CD4-positive, alpha-beta memory T cell (primary cell): ENCODE measurements at places on chromosomes 1 and 21. TPM values are rescaled to one million over a fixed set of nuclear protein-coding genes. Genes with fewer than 3 reads are reported as not detected.
A peak's percentile ranks its signal among the peaks of the same experiment; 100 is the strongest.

DNA sequence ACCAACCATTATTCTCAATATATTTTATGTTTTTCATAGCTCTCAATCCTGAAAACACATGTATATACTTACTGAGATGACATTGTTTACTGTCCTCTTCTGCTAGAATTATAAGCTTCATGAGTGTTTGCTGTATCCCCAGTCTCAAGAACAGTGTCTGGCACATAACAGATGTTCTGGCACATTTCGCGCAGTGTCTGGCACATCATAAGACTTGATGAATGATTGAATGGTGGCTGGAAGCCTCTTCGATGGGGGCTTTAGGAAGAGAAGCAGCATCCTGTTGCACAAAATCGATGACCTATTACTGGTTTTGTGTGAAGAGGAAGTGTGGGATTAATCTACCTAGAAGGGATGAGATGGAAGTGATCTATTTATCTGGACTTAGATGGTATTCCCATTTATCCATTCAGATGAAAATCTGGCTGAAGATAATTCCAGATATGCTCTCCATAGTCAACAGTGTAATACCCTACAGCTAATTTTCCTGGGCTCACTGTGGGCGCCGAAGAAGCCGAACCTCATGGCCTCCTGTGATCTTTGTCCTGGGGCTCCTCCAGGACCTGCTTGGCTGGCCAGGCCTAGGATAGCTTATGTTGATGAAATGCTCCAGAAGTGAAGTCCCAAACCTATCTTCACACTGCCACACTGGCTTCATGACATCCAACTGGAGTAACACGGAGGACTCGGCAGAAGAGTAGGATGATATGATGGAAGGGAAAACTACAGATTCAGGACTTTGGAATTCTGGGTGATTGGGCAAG, 26.5 kb downstream of the CD34 start:
- peak overlapping the region; percentile 71 for H3K27ac ChIP-seq
- H3K4me3 ChIP-seq = no peak overlapping the region
- DNase-seq = no peak
- H3K27me3 ChIP-seq = no peaks in the 10 kb centered on the region
- H3K4me1 ChIP-seq = peaks cover 32% of the 10 kb centered on the region

The HCN3 gene
- polyA plus RNA-seq = 0.41 TPM

- H3K4me1 ChIP-seq = peaks cover 12% of the 10 kb centered on the region
- H3K27me3 ChIP-seq = peaks cover 17% of the 10 kb centered on the region
- no peak overlapping the region for H3K4me3 ChIP-seq
- no peaks in the 10 kb centered on the region for H3K36me3 ChIP-seq
- H3K27ac ChIP-seq = no peak overlapping the region
These were observed 3.0 kb upstream of the GABRD start for GRCh38 chr1:2016123-2016522.

The IFI16 gene
- 53.2 TPM for polyA plus RNA-seq

The MEGF6 gene
- polyA plus RNA-seq = 2.4 TPM

DNA sequence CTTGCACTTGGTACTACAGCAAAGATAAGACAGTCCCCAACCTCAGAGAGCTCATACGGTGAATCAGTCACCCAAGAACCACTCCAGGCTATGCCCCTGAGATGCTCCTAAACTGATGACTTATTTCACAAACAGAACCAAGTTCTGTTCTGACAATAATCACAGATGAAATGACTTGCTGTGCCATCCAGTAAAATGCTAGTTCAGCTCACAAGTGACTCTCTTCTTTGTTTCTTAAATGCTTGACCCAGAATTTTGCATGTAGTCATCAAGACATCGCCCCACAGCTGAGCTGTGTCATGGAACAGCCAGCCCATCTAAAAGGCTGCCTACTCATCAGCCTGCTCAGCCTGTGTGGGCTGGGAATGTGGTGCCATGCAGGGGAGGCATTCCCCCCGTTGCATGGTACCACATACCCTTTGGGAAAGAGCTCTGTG, 6.1 kb upstream of the SLC19A2 start:
- peaks cover under 1% of the 10 kb centered on the region for H3K4me1 ChIP-seq
- DNase-seq = no peak
- no peak overlapping the region for H3K4me3 ChIP-seq
- no peak overlapping the region for H3K27ac ChIP-seq

The ADGRL4 gene
- not detected for polyA plus RNA-seq

DNA sequence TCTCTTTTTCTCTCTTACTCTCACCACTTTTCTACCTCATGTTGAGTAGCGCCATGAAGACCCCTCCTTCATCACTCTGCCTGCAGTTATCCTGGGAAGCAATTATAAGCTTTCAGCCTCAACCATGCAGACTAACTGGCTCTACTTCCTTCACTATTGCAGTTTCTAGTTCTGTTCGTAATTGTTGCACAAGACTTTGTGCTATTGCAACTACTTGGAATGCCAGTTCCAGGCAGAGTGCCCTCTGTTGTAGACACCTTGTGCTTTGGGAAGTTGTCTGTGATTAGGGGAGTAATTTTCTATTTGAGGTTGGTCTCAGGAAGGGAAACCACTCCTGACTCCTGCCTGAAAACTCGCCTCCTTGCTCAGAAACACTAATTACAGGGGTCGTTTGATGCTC, 19.4 kb downstream of the PGM1 start:
- no peak for DNase-seq
- no peaks in the 10 kb centered on the region for H3K27me3 ChIP-seq
- H3K27ac ChIP-seq = no peak overlapping the region
- H3K4me3 ChIP-seq = no peak overlapping the region
- no peaks in the 10 kb centered on the region for H3K4me1 ChIP-seq

- DNase-seq = peak; percentile 66
- no peaks in the 10 kb centered on the region for H3K27me3 ChIP-seq
- peaks cover 69% of the 10 kb centered on the region for H3K4me1 ChIP-seq
- no peak overlapping the region for H3K4me3 ChIP-seq
- peaks cover 12% of the 10 kb centered on the region for H3K36me3 ChIP-seq
These were observed 159.3 kb upstream of the SGIP1 start for GRCh38 chr1:66374561-66375111.

The AMIGO1 gene
- 6.4 TPM for polyA plus RNA-seq

The GSTM1 gene
- polyA plus RNA-seq = not detected

- H3K27ac ChIP-seq = no peak overlapping the region
- no peaks in the 10 kb centered on the region for H3K27me3 ChIP-seq
These were observed 10.9 kb downstream of the PCSK9 start for GRCh38 chr1:55050283-55050682.

GRCh38 chr1:184836934-184837895, 82.6 kb upstream of the EDEM3 start:
- H3K4me3 ChIP-seq = no peak overlapping the region
- H3K27me3 ChIP-seq = no peaks in the 10 kb centered on the region
- H3K4me1 ChIP-seq = peaks cover 32% of the 10 kb centered on the region

The MAP10 gene
- polyA plus RNA-seq = 0.48 TPM

The DOP1B gene
- 3.2 TPM for polyA plus RNA-seq

DNA sequence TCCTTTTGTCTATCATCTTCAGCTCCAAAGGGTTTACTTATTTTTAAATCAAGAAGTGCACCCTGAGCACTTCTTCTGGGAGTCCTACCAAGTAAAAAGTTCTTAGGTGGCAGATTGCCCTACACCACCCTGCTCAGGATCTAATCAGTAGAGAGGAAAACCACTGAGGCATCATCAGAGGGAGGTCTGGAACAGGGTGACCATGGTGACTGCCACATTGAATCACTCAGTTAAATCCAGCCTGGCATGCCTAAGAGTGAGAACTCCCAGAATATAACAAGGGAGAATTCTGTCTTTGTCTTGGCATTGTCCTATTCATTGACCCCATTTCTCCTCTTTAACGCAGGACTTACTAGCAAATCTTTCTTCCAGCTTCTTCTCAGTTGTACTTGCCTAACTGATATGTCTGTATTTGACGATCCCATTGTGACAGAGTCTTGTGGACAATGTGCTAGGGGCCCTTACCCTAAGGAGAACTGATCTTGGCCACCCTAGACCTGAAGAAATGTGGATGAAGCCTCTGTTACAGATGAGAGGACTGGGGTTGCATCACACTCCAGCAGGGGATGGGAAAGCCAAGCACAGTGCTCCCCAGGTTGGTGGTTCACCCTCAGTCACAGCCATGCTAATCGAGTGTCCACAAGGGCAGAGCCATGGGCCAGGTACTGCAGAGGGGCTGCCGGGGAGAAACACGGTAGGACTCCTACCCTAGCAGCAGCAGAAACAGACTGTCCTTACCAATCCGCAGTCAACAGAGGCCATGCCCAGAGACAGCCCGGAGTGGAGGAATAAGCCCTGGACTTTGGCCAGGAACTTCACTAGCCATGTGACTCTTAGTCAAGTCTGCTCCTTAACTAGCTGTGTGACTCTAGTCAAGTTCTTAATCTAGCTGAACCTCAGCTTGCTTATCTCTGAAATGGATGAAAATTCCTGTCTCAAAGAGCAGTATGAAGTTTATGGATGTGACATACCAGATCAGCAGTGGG, 15.4 kb downstream of the PKP1 start:
- no peaks in the 10 kb centered on the region for H3K36me3 ChIP-seq
- H3K4me3 ChIP-seq = no peak overlapping the region
- no peak for DNase-seq
- H3K27ac ChIP-seq = no peak overlapping the region
- no peaks in the 10 kb centered on the region for H3K27me3 ChIP-seq
- H3K4me1 ChIP-seq = no peaks in the 10 kb centered on the region

The FCRLB gene
- polyA plus RNA-seq = 1.0 TPM

DNA sequence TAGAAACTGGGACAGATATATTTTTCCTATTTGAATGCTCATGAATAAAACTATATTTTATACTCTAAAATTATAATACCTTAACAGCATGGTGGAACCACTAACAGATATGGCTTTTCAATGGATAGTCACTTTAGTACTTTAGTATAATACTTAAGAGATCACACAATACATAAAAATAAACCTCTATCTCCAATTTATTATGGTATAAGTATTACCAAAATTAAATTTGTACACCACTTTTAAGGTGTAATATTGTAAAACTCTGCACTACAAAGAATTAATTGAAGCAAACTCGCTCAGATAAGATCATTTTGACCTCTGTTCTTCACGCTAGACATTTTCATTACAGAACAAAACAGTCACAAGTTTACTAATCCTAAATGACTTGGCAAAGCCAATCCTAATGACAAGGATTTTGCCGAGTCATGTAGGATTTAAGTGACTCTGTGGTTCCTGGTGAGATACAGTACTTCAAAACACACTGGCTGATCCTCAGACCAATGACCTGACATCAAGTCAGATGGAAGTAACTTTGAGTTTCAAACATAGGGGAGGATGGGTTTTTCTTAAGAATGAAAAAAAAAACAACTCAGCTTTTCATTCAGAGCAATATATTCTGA, 200.6 kb downstream of the SMYD3 start:
- no peaks in the 10 kb centered on the region for H3K4me1 ChIP-seq
- H3K27ac ChIP-seq = no peak overlapping the region
- DNase-seq = no peak
- no peak overlapping the region for H3K4me3 ChIP-seq

DNA sequence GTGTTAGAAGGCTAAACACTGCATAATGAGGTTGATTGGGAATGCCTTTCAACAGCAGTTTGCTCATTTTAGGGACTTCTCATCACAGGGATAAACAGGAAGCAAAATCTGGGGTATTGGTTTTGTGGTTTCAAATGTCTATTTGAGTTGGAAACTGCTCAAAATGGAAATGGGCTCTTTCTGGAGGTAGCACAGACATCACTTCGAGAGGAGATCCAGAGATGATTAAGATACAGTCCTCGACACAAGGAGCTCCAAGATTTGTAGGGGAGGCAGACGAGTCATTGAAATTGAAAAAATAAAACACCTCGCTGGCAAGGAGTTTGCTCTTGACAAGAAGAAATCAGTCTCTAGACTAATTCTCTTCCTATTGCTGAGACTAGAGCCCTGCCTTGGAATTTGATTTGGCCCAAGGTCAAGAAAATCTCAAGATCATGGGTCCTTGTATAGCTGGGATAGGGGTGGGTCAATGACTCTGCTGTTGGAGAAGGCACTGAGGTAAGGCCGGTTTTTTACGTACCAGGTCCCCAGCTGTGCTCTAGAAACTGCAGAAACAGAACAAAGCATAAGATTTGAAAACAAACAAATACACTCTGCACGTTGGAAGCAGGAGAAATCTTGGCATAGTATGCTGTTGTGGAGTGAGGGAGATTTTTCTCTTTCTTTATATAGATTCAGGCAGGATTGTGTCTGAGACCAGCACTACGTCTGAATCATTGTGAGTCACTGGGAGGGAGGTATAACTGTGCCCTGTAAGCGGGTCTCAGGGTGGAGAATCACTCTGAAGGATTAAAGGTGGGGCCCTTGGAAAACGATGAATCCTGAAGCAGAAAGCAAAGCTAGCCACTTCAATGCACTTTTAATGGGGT, 17.7 kb upstream of the KLHDC8A start:
- no peak for DNase-seq
- H3K4me1 ChIP-seq = peaks cover 16% of the 10 kb centered on the region
- no peaks in the 10 kb centered on the region for H3K36me3 ChIP-seq
- no peak overlapping the region for H3K27ac ChIP-seq
- no peak overlapping the region for H3K4me3 ChIP-seq

The ANGPTL7 gene
- not detected for polyA plus RNA-seq

GRCh38 chr1:19014765-19015164, 58.3 kb upstream of the IFFO2 start:
- H3K27me3 ChIP-seq = no peaks in the 10 kb centered on the region
- H3K4me3 ChIP-seq = no peak overlapping the region
- H3K36me3 ChIP-seq = no peaks in the 10 kb centered on the region
- peaks cover 18% of the 10 kb centered on the region for H3K4me1 ChIP-seq

The GBP6 gene
- polyA plus RNA-seq = 0.17 TPM

GRCh38 chr1:10819198-10819901, 22.9 kb upstream of the CASZ1 start:
- no peak for DNase-seq
- H3K4me1 ChIP-seq = no peaks in the 10 kb centered on the region
- no peak overlapping the region for H3K4me3 ChIP-seq
- no peak overlapping the region for H3K27ac ChIP-seq

GRCh38 chr21:28337315-28337714, 655.4 kb downstream of the LTN1 start:
- no peak overlapping the region for H3K4me3 ChIP-seq
- H3K36me3 ChIP-seq = no peaks in the 10 kb centered on the region
- H3K4me1 ChIP-seq = no peaks in the 10 kb centered on the region
- H3K27me3 ChIP-seq = no peaks in the 10 kb centered on the region

DNA sequence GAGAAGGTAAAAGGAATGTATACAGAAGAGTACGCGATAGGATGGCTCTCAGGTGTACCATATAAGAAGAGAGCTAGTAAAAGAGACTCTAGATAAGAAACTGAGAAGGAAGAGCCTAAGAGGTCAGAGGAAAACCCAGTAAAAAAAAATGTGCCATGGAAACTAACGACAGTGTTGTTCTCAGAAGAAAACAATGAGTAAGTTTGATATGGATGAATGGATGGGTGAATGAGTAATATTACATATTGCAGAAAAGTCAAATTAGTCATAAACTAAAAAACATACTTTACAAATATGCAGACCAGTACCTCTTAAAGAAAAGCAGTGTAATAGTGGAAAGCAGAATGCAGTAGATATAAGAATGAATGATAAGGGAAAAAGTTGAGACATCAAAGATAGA, 316.2 kb downstream of the HMCN1 start:
- no peak overlapping the region for H3K4me3 ChIP-seq
- H3K4me1 ChIP-seq = no peaks in the 10 kb centered on the region
- no peak overlapping the region for H3K27ac ChIP-seq
- H3K27me3 ChIP-seq = no peaks in the 10 kb centered on the region
- H3K36me3 ChIP-seq = no peaks in the 10 kb centered on the region
